ENCODE measurements at places on chromosomes 3 and 15.

GRCh38 chr3:115436767-115437301 is 186.5 kb upstream of the GAP43 start:
- no peak for DNase-seq

GRCh38 chr3:115834068-115834467 is 210.8 kb downstream of the GAP43 start:
- DNase-seq: no peak

- DNase-seq: no peak
These were observed 18.1 kb downstream of the PLXNB1 start for GRCh38 chr3:48411606-48412374.

GRCh38 chr3:126129398-126129891 is 45.5 kb upstream of the SLC41A3 start:
- DNase-seq: no peak

- DNase-seq: no peak
These were observed 133.8 kb upstream of the TMC3 start for GRCh38 chr15:81507831-81508230.

GRCh38 chr3:194093842-194094241 is 42.1 kb upstream of the HES1 start:
- DNase-seq: no peak

GRCh38 chr15:32974691-32975090 is 219.8 kb downstream of the FMN1 start:
- no peak for DNase-seq

DNA sequence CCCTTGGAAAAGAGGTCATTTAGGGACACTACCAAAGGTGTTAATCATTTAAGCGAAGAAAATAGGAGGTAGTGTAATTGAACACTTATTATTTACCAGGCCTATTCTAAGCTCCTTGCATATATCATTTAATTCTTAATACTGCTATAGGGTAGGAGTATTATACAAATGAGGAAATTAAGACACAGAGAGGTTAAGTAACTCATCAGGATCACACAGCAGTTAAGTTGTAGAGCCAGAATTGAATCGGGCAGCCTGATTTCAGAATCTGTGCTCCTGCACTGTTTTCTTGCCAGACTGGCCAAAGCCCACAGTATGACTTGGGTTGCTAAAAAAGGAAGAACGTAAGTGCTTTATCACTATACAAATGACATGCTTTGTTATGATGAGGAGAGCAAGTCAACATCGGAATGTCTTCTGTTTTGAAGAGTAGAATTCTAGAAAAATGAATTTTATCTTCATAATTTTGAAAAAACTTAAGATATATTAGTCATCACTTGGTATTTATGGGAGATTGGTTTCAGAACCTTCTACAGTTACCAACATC is 31.4 kb downstream of the HPS3 start:
- DNase-seq: no peak

DNA sequence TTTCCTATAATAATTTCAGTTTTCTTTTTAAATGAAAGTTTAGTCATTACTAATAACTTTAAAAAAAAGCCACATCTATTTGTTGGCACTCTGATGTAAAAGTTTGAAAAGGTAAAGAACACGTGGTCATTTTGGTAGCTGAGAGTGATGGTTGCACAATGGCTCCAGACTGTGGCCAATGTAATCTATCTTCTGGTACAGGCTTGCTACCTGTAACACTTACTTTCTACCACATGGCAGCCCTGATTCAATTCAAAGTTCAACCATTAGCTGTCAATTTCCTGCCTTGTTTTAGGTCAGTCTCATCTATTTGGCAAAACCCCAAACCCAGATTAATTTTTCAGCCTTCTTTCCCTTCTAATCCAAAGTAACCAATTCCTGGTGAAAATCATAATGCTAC is 126.1 kb downstream of the TUSC7 start:
- DNase-seq: no peak

GRCh38 chr3:129441215-129441614 is 1.2 kb downstream of the IFT122 start:
- no peak for DNase-seq

DNA sequence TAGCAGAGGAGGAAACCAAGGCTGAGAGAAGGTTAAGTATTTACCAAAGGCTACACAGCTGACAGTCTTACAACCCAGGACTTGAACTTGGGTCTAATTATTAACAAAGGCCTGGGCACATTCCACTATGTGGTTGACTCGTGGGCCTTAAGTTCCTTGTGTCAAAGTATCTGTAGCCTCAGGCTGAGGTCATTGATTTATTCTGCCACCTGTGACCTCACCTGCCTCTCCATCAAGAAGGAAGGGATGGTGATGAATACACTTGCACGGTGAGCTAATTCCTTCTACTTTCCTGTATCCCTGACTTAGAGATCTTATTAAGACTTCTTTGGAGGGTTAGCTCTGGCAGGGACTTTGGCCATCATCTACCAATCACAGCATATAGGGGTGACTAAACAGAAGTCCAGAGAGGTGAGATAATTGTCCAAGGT is 19.9 kb upstream of the LRRC58 start:
- no peak for DNase-seq

DNA sequence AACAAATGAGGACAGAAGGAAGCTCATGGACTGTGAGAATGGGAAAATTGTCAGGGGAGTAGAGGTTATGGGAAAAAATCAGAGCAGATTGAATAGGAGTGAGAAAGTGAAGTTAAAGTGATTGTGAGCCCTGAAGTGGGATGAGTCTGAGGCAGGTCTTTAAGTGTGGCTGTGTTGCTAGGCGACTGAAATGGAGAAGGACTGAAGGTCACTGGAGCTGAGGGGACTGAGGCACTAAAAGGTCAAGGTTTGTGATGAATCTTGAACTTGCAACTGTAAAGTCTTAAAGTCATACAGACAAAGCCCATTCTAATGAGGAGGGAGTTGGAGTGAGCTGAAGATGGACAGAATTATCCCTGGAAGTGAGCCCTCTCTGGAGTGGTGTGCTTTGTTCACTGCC is 518.9 kb downstream of the TUSC7 start:
- DNase-seq: no peak

DNA sequence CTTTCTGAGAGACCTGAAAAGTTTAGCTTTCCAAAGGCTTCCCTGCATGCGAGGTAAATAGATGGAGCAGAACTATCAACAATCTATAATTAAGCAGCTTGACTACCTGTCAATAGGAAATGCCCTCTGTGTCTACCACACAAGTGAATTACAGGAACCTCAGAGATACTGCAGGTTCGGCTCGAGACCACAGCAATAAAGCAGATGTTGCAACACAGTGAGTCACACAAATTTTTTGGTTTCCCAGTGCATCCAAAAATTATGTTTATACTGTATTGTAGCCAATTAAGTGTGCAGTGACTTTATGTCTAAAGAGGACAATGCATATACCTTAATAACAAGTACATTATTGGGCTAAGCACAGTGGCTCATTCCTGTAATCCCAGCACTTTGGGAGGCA is 252.0 kb downstream of the UBE2E2 start:
- no peak for DNase-seq

- DNase-seq: no peak
These were observed 13.0 kb upstream of the CACNA2D2 start for GRCh38 chr3:50516440-50516871.

GRCh38 chr3:159319156-159319555 is 517.3 kb downstream of the MFSD1 start:
- DNase-seq: no peak

GRCh38 chr3:190041333-190042041 is 79.2 kb downstream of the P3H2 start:
- no peak for DNase-seq

GRCh38 chr3:175608911-175609310 is 749.8 kb downstream of the NAALADL2 start:
- no peak for DNase-seq

DNA sequence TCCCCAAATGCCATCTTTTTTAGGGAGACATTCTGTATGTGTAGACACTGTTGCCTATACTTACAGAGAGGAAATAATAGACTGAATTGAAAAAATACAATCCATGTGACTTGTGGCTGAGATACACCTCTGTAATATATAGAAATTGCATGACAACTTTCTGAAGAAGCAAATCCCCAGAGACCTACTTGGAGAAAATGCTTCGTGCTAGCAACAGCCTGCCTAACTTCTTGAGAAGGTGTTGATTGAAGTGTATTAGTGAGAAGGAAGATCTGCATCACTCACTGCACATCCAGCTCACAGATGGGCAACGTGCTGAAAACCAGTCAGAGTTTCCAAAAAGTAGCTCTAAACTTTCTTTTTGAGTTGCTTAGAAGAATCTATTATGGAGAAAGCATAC is 404.1 kb downstream of the EPHB1 start:
- DNase-seq: no peak

DNA sequence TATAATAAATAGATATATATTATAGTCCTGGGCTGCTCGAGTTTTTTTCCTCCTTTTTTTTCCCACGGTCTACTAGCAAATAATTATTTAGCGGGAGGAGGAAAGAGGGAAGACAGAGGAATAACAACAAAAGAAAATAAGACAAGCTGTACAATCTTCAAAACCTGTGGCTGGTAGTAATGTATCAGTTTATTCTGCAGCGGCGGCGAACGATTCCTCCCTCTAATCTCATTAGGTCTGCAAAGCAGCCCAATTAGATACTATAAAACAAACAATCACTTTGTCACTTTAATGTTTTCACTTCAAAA is 390 bp upstream of the TLE3 start:
- no peak for DNase-seq

DNA sequence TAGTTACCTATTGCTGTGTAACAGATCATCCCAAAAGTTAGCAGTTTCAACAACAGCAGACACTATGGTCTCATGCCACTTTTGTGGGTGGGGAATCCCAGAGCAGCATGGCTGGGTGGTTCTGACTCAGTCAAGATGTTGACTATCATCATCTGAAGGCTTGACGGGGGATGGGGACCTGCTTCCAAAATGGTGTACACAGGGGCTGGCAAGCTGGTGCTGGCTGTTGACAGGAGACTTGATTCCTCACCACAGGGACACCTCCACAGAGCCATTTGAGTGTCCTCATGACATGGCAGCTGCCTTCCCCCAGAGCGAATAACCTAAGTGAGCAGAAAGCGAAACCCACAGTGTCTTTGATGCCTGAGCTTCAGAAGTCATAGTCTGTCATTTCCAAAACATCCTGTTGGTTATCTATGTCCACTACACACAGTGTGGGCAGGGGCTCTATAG is 19.1 kb downstream of the DNAJB8 start:
- DNase-seq: no peak

DNA sequence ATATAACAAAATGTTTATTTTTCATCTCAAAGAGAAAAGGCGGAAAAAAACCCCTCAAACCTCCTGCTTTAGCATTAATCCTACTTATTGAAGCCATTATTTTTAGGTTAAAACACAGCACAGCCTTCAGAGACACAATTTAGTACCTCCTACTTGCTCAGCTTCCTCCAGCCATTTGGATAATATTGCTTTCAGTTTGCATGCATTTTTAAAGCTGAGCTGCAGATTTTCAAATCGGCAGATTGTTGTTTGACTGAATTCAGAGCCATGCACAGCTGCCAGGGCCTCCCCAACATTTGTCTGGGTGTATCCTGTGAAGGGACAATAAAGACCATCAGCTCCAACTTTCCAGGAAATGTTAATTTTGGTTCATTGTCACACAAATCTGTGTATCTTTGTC is 14.5 kb downstream of the POU1F1 start:
- no peak for DNase-seq

- DNase-seq: no peak
These were observed 31.9 kb downstream of the CEP63 start for GRCh38 chr3:134517791-134518190.

GRCh38 chr15:69841113-69841828 is 256.4 kb downstream of the TLE3 start:
- DNase-seq: no peak

- no peak for DNase-seq
These were observed 75.7 kb upstream of the SLC4A7 start for GRCh38 chr3:27559835-27560234.

DNA sequence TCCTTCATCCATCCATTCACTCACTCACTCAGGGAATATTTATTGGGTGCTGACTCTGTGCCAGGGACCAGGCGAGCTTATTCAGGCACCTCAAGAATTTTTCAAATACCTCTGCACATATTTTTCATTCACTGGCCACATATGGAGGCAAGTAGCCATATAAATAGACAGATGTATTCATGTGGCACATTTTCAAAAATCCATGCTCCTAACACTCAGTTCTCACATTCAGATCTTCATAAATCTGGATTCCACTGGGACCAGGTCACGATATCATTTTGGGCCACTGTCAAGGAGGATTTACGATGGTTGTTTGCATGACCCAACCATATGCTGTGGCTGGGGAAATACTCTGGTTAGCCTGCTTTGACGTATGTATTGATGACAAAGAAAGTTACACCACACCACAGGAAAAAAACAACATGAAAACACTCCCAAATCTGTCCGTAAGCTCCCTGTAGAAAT is 241.8 kb upstream of the LRTM1 start:
- no peak for DNase-seq

DNA sequence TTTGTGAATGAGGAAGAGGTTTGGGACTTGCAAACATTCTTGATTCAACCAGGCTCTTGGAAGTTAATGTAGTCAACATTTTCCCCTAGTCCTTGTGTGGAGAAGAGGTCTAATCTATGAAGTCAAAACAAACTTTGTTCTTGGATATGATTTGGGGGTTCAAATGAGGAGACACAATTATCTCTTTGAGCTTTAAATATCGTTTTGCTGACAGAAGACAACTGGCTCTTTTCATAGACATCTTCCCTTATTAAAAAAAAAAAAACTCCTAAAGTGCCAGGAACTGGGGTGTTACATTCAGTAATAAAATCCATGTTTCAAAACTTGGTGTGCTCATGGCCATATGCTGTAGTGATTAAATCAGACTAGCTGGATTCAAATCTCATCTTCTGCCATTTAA is 345.3 kb upstream of the ICE2 start:
- no peak for DNase-seq

- no peak for DNase-seq
These were observed 7.5 kb upstream of the TM4SF1 start for GRCh38 chr3:149384911-149385321.

GRCh38 chr3:16130066-16130465 is 44.4 kb upstream of the GALNT15 start:
- DNase-seq: no peak

DNA sequence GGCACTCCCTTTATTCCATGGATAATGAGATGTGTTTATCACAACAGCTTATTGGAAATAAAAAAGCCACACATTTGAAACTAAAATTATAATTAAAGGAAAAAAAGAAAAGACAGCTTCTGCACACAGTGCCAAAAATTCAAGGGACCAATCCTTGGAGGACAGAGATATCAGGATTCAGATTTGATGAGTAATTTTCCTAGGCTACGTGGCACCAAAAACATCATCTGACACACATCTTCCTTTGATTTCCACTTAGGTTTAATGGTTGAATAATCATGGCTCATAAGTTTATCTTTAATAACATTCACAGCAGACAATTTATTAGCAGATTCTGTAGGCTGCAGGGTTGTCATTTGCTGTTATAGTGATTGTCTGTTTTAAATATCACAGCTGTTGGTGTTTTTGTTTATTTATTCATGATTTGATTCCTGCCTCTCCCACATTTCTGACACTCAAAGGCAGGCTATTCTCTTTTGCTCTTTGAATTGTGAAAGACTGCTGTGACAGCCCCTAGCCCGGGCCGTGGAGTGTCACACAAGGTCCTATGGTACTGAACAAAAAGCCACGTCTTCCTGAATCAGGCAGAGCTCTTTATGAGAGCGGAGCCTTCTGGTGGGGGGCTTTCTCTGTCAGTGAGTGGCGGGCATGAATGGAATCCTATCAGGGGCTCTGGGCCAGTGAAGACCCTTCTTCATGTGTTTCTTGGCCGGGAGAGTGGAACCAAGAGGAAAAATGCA is 708.5 kb downstream of the SQOR start:
- no peak for DNase-seq

- DNase-seq: no peak
These were observed 48.7 kb upstream of the CRTC3 start for GRCh38 chr15:90481023-90481422.

- no peak for DNase-seq
These were observed 22.7 kb downstream of the LOXL1 start for GRCh38 chr15:73948982-73949381.
